ENCODE measurements at places on chromosomes 13 and 19.
A peak's percentile ranks its signal among the peaks of the same experiment; 100 is the strongest.

DNA sequence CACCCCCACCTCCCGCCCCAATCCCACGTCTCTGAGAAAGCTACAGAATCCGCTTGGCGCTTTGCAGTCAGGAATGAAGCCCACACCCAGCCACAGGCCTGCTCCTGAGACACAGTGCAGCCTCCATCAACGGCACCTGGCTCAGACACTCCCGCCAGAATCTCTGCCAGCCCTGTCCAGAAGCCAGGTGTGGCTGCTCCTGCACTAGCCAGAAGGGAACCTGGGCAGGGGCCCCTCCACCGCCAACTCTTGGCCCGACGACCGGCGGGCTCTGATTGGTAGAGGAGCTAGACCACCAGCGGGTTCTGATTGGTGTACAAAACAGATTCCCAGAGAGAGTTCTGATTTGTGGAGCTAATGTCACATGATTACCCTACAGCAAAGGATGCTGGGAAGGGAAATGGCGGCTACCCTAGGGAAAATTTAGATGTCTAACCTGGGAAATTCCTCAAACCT is 2.9 kb upstream of the PPP6R1 start:
- no peak for DNase-seq

DNA sequence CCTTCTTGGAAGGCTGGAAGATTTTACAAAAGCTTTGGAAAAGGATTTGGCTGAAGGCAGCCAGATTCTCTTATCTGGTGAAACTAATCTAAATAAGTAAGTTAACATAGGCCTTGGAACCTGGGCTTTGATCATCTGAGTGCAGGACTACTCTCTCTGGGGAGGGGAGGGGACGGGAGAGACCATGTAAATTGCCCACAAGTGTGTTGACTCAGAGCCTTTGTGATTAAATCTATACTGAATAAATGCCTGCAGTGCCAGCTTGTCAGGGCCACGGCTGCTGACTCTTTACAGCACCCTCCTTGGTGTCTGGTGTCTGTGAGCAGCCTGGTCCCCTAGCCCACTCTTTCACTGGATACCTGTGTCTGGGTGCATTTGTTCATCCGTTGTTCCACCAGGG is 251.4 kb downstream of the ITGBL1 start:
- no peak for DNase-seq

DNA sequence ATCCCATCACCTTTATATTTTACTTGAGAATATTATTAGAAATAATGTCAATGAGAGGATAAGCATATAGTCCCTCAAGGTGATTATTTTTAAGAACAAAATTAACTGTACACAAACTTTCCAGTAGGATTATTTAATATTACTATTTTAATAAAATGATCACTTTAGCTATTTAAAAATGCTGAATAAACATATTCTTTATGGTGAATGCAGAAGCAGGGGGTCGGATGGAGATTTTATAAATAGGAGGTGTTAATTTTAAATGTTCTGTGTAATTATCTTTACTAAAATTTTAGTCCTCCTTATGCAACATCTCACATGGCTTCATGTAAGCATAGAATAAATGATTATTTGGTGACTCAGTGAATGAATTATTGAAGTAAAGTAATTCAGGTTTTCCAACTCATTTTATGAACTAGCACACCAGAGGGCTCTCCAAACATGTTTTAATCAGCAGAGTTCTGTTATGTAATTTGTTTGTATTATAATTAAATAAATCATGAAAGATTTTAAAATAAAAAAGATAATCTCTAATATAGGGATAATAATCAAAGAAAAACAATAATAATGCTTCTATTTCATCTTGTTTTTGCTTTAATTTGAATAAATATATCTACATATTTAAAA is 1635.2 kb downstream of the EFNB2 start:
- DNase-seq: no peak

GRCh38 chr19:31784671-31785101 is 435.4 kb upstream of the TSHZ3 start:
- DNase-seq: no peak

- no peak for DNase-seq
Measured at GRCh38 chr19:46475986-46476385, 4.6 kb upstream of the PNMA8A start.

DNA sequence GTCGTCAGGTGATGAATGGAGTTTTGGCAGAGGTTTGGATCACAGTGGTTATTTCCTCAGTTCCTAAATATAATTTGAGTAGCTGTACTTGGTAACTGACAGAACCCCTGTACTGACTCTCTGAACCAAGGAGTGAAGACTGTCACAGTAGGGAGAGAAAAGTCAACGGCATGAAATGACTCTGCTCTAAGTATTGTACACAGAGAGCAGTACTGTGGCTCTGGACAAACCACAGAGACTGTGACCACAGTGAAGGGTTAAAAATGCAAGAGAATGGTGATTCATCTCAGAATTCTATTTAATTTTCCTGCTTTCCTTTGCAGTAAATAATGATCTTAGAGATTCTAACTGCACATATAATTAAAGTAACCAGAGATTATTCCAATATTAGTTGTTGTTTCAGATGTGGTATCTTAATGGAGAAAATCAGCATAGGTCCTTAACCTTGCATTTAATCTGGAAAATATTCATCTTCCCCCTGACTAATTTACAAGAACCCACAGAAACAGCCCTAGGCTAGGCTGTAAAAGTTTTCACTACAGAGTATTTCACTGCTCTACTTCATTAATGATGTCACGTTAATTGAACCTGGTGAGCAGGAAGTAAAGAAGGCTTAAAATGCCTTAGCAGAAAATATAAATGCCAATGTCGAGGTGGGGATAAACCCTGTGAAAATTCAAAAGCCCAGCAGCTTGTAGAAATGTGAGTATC is 221.9 kb downstream of the LIG4 start:
- DNase-seq: no peak

DNA sequence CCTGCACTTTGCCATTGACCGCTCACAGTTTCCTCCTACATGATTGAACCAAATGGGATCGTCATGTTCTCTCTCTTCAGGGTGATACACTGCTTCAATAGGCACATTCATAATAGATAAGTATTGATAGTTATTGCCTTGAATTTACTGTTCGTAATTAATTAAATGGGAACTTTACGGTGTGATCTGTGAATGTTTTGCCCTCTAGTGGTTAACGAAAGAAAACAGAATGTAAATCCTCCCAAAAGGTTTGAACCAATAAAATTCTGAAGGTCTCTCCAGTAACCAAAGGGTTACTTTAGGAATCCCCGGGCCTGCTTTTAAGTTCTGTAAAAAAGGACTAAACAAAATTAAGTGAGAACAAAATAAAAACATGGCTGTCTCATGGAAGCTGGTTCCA is 389.3 kb downstream of the DACH1 start:
- no peak for DNase-seq

DNA sequence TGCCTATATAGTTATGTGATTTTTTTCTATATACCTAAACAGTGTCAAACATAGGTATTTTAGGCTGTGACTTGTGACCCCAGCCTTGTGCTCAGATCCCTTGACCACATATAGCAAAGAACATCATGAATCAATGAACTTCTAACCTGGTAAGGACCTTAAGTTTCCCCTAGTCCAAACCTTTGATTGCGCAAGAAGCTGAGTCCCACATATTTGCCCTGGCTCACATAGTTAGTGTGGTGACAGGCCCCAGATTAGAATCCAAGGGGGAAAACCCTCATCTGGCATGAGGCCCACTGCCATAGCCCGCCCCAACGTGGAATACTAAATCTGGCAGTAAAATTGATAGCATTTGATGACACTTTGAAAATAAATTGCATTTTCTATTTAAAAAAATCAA is 171.8 kb downstream of the MZT1 start:
- DNase-seq: no peak

- no peak for DNase-seq
Measured at GRCh38 chr19:34452723-34453122, 24.5 kb downstream of the UBA2 start.

GRCh38 chr13:48733739-48734335 is 80.1 kb downstream of the CYSLTR2 start:
- DNase-seq: no peak

DNA sequence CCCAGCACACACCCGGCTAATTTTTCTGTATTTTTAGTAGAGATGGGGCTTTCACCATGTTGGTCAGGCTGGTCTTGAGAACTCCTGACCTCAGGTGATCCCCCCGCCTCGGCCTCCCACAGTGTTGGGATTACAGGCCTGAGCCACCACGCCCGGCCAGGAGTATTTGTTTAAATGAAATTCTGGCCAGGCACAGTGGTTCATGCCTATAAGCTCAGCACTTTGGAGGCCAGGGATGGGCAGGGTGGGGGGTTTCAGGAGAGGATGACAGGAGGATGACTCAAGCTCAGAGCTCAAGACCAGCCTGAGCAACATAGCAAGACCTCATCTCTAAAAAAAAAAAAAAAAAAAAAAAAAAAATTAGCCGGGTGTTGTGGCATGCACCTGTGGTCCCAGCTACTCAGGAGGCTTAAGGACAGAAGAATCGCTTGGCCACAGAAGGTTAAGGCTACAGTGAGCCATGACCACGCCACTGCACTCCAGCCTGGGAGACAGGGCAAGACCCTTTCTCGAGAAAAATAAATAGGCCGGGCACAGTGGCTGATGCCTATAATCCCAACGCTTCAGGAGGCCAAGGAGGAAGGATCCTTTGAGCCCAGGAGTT is 8.2 kb upstream of the DHDH start:
- DNase-seq: no peak

GRCh38 chr19:9352505-9352904 is 10.3 kb upstream of the ZNF177 start:
- DNase-seq: no peak

DNA sequence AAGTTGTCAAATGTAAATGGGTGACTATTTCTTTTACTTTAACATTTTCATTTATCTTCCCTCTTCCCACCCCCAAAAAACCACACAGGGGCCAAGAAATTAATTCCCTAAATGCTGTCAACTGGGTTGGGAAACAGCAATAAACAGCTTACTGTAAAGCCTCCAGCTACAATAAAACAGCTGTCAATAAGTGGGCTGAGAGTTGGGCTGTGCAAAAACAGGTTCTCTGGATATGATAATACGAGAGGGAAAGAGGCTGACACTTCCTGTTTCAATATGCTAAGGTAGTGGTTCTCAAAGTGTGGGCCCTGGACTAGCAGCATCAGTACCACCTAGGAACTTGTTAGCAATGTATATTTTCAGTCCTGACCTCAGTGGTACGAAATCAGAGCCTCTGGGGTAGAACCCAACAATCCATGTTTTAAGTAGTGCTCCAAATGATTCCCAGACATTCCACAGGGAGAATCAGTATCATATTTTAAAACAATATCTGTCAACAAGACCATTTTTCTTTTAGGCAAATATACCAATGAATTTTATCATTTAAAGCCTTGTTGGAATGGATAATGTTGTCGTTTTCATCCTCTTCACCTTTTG is 8.4 kb downstream of the PCDH9 start:
- no peak for DNase-seq

- DNase-seq: no peak
Measured at GRCh38 chr13:60945396-60945795, 470.3 kb downstream of the PCDH20 start.

DNA sequence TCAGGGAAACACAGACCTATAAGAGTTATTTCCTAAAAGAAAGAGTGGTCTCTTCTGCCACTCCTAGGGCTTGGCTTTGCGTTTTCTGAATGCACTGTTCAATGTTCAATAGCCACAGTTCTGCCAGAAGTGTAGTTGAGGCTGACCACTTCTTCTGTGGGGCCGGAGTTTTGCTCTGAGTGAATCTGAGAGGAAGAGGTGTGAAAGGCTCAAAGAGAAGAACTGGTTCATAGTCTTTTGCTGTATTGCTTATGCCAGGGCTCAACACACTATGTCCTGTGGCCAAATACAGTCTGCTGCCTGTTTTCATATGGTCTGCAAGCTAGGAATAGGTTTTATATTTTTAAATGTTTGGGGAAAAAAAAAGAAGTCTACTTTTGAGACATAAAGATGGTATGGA is 128.2 kb downstream of the STOML3 start:
- DNase-seq: no peak

DNA sequence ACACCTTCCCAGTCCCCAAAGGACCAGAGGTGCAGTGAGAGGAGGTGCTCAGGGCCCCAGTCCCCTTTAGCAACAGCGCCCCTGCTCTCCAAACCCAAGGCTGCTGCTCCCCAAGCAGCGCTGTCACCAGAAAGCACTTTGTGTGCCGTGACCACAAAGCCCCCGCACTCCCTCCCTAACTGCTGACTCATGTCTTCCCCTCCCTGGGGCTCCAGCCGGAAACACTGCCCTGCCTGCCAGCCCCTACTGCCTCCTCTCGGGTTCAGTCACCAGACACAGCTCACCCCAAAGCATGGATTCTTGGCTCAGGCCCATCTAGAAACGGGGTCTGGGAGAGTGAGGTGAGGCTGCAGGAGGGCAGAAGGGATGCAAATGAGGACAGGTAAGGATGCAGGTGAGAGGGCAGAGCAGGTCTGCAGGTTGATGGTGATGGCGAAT is 4.9 kb upstream of the TNFSF14 start:
- peak; percentile 92 for DNase-seq

- no peak for DNase-seq
Measured at GRCh38 chr13:80303225-80303811, 37.6 kb downstream of the SPRY2 start.

All from GM19239 (cell line).